ENCODE measurements at places on chromosomes 2 and 18. TPM values are rescaled to one million over a fixed set of nuclear protein-coding genes. Genes with fewer than 3 reads are reported as not detected.

GRCh38 chr2:188974164-188974563 is at the start of gene COL3A1:
TSS of gene COL3A1 (plus strand) at chr2:188974373. CDS start at chr2:188974490, 117 bp downstream.
- peak within 1 kb of the TSS; percentile 57 for H3K27ac ChIP-seq
- H3K27me3 ChIP-seq = no peaks in the 10 kb centered on the region
- H3K4me1 ChIP-seq = peaks cover 15% of the 10 kb centered on the region

Gene ALPG
- total RNA-seq = 65.3 TPM

- no peak for DNase-seq
- H3K27me3 ChIP-seq = no peaks in the 10 kb centered on the region
- H3K36me3 ChIP-seq = no peaks in the 10 kb centered on the region
- no peak overlapping the region for H3K4me3 ChIP-seq
- 0 out of 2 replicates have a peak, but pooled peaks cover 4% of the 10 kb centered on the region for H3K4me1 ChIP-seq
Observed at GRCh38 chr2:231228223-231228622, 29.8 kb downstream of the ARMC9 start.

Gene AMER3
- total RNA-seq = not detected

Gene NT5DC4
- total RNA-seq = not detected

GRCh38 chr2:12819103-12819475 is 102.4 kb downstream of the TRIB2 start:
- H3K4me1 ChIP-seq = no peaks in the 10 kb centered on the region
- H3K4me3 ChIP-seq = no peak overlapping the region
- H3K27ac ChIP-seq = no peak overlapping the region
- H3K27me3 ChIP-seq = no peaks in the 10 kb centered on the region
- no peak for DNase-seq

- H3K27ac ChIP-seq = no peak overlapping the region
- no peaks in the 10 kb centered on the region for H3K4me1 ChIP-seq
- H3K36me3 ChIP-seq = no peaks in the 10 kb centered on the region
- H3K4me3 ChIP-seq = no peak overlapping the region
- H3K27me3 ChIP-seq = no peaks in the 10 kb centered on the region
Observed at GRCh38 chr2:222038067-222038802, 260.6 kb downstream of the PAX3 start.

Gene TBC1D8
- total RNA-seq = 139 TPM

- H3K4me3 ChIP-seq = no peak overlapping the region
- peak; percentile 28 for DNase-seq
- no peaks in the 10 kb centered on the region for H3K36me3 ChIP-seq
Observed at GRCh38 chr2:147989809-147990403, 30.6 kb downstream of the ORC4 start.

Gene SAG
- not detected for total RNA-seq

Gene PDK1
- 11.7 TPM for total RNA-seq

Gene SERPINB10
- total RNA-seq = not detected

GRCh38 chr18:75507636-75508035 is 80.1 kb upstream of the SMIM21 start:
- H3K4me3 ChIP-seq = no peak overlapping the region
- H3K36me3 ChIP-seq = no peaks in the 10 kb centered on the region
- H3K4me1 ChIP-seq = no peaks in the 10 kb centered on the region
- DNase-seq = no peak
- no peaks in the 10 kb centered on the region for H3K27me3 ChIP-seq
- no peak overlapping the region for H3K27ac ChIP-seq

DNA sequence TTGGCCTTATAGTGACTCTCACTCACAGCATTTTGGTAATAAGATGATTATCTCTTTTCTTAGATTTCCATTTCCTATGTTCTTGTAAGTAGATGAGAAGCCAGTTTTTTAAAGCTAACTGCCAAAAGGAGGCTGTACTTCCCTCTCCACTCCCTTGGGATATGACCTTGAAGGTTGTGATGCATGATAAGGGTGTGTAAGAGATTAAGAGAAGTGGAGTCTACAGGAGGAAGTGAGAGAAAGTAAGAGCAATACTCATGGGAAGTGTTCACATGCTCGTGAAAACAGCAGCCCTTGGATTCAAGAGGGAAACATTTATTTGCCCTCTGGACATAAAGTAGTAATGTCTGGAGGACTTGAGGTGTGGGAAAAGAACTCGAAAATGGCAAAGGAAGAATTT is 171.5 kb downstream of the EVA1A start:
- no peaks in the 10 kb centered on the region for H3K36me3 ChIP-seq
- no peaks in the 10 kb centered on the region for H3K4me1 ChIP-seq
- no peaks in the 10 kb centered on the region for H3K27me3 ChIP-seq

GRCh38 chr2:7450188-7450832 is 533.1 kb downstream of the RNF144A start:
- no peak for DNase-seq
- H3K4me3 ChIP-seq = no peak overlapping the region
- no peak overlapping the region for H3K27ac ChIP-seq
- no peaks in the 10 kb centered on the region for H3K4me1 ChIP-seq
- no peaks in the 10 kb centered on the region for H3K36me3 ChIP-seq

GRCh38 chr2:158319269-158319668 is 137.3 kb downstream of the CCDC148 start:
- DNase-seq = no peak
- H3K36me3 ChIP-seq = no peaks in the 10 kb centered on the region
- no peak overlapping the region for H3K4me3 ChIP-seq
- no peak overlapping the region for H3K27ac ChIP-seq

DNA sequence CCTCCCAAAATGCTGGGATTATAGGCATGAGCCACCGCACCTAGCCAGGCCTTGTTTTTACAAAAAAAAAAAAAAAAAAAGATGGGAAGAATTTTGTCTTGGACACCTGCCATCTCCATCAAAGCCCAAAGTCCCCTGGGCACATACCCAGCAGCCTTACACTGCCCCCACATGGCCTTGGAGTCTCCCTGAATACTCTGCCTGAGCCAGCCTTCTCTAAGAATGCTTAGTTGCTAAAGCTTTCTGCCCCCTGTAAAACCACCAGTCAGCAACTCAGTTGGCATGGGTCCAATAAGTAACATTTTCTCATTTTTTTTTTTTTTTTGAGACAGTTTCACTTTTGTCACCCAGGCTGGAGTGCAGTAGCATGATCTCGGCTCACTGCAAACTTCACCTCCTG is 40.6 kb downstream of the SPC25 start:
- H3K27ac ChIP-seq = no peak overlapping the region
- no peaks in the 10 kb centered on the region for H3K4me1 ChIP-seq
- no peaks in the 10 kb centered on the region for H3K36me3 ChIP-seq

DNA sequence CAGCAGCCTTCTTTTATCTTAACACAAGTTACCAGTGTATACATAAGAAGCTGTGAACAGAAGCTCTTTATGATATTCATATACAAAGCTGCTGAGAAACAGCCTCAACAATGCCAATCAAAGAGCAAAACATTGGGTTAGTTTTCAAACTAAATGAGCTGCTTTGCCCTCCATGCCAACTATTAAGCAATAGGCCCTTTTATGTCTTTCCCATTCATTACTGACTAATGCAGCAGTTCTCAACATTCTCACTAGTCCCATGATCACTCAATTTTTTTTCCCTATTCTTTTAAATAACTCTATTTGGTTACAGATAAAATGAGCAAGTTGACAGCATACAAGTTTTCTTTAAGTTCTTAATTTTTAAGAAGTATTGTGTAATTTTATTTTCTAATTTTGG is 57.9 kb upstream of the FRZB start:
- no peak for DNase-seq
- H3K36me3 ChIP-seq = peaks cover 42% of the 10 kb centered on the region
- H3K4me1 ChIP-seq = no peaks in the 10 kb centered on the region
- no peak overlapping the region for H3K27ac ChIP-seq
- H3K27me3 ChIP-seq = no peaks in the 10 kb centered on the region
- no peak overlapping the region for H3K4me3 ChIP-seq

- no peak overlapping the region for H3K27ac ChIP-seq
- DNase-seq = no peak
- H3K4me3 ChIP-seq = no peak overlapping the region
- H3K27me3 ChIP-seq = no peaks in the 10 kb centered on the region
Observed at GRCh38 chr2:191800874-191801273, 46.0 kb downstream of the CAVIN2 start.

DNA sequence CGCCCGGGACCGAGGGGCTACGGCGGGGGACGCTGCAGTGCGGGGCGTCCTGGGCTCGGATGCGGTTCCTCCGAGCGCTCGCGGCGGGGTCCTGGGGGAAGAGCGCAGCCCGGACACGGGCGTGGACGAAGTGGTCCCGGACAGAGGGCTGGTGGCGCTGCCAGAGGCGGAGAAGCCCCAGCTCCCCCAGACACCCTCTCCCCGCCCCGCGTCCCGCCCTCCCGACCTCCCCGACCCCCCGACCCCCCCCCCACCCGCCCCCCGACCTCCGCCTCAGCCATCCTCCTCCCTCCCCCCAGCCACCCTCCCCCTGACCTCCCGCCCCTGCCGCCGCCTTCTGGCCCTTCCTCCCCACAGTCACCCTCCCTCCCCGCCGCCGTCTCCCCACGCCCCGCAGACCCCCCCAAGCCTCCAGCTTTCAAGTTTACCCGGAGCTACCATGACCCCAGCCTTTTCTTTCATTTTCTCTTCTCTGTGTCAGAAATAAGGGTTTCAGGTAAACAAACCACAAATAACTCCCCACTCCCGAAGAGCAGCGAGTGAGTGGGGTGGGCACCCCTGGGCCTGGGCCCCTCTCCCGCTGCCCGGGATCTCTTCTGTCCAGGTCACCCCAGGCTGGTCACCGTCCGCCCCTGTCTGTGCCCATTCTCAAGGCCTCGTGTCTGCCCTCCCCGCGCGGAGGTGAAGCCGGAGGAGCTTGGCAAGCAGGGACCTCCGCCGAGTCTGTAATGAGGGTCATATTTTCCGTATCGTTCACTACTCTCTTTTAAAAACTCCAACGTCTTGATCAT is 5.1 kb downstream of the NFATC1 start:
- H3K27me3 ChIP-seq = no peaks in the 10 kb centered on the region
- peak overlapping the region; percentile 68 for H3K4me3 ChIP-seq
- DNase-seq = no peak
- no peak overlapping the region for H3K27ac ChIP-seq

DNA sequence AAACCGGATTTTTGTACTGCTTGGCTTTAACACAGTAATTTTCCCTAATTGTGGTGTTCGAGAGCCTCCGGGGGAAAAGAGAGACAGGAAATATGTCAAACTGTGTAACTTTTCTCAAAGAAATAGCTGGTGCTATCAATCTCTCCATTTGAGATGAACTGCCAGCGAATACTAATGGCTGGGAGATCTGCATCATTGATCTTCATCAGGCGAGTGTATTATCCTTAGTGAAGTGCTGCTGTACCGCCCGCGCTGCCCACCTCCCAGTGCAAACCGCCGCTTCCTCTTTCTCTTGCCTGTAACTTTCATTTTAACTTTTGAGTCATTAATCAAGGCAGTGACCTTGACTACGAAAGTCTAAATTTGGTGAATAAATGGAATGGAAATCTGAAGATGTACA is 246.1 kb upstream of the ST6GAL2 start:
- H3K27ac ChIP-seq = no peak overlapping the region
- no peaks in the 10 kb centered on the region for H3K27me3 ChIP-seq
- H3K4me1 ChIP-seq = no peaks in the 10 kb centered on the region
- no peak overlapping the region for H3K4me3 ChIP-seq
- H3K36me3 ChIP-seq = no peaks in the 10 kb centered on the region
- DNase-seq = no peak

DNA sequence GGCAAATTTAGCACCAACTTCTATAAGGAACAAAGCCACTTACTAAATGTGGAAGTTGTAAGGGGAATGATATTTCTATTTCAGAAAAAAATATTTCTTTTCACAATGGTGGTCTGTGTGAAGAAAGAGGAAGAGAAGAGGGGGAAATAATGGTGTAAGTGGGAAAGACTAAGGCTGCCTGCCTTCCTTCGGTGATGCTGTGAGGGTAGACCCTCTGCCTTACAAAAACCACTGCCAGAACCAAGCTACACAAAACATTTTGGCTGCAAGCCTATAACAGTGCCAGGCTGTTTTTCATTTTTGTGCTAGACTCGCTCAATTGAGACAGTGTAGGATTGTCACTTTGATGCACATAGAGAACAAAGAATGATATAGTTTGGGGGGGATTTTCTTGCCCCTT is 286.6 kb downstream of the ZEB2 start:
- no peaks in the 10 kb centered on the region for H3K36me3 ChIP-seq
- DNase-seq = no peak
- H3K27ac ChIP-seq = no peak overlapping the region
- no peak overlapping the region for H3K4me3 ChIP-seq
- H3K4me1 ChIP-seq = no peaks in the 10 kb centered on the region

DNA sequence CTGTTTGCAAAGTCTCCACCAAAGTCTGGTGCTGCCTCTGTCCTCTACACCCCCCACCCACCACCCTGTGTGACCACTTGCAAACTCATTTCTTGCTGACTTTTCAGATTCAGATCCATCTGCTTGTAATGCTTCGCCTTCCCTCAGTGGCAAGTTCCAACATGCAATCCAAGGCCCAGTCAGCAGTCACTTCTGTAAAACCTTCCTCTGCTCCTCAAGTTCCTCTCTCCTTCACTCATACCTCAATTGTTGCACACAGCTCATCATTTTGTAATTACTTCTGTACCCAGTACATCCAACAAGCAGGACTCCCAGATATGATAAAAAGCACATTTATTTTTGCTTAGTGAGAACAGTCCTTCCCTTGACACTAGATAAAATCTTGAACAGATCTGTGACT is 6.5 kb upstream of the LOXHD1 start:
- no peaks in the 10 kb centered on the region for H3K4me1 ChIP-seq
- no peak overlapping the region for H3K27ac ChIP-seq
- H3K4me3 ChIP-seq = no peak overlapping the region
- no peak for DNase-seq
- no peaks in the 10 kb centered on the region for H3K36me3 ChIP-seq

DNA sequence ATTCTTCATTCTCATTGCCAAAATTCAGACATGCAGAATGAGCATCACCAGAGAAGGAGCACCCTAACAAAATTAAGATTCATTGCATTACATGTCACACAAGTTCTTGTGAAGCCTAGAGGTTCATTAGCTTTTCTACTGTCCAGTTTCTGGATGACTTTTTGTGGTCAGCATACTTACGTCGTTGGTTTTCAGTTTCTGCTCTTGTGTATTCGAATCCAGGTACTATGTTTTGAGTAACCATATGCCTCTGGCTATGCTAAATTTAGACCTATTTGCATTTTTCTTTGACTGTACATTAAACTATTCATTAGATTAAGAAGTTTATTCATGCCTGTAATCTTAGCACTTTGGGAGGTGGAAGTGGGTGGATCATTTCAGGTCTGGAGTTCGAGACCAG is 251.3 kb downstream of the PARD3B start:
- DNase-seq = no peak
- no peak overlapping the region for H3K27ac ChIP-seq
- H3K36me3 ChIP-seq = no peaks in the 10 kb centered on the region
- H3K4me3 ChIP-seq = no peak overlapping the region
- H3K4me1 ChIP-seq = no peaks in the 10 kb centered on the region
